Testis (tissue), 5 donors: ENCODE measurements at places on chromosomes 16 and 17. TPM values are rescaled to one million over a fixed set of nuclear protein-coding genes. Genes with fewer than 3 reads are reported as not detected.

- no peak for DNase-seq
Measured at GRCh38 chr16:79325226-79325945, 275.2 kb downstream of the MAF start.

GRCh38 chr17:42520540-42520951 is 15.5 kb upstream of the NAGLU start:
- no peak for DNase-seq

- no peak for DNase-seq
Measured at GRCh38 chr17:72950242-72950931, 142.1 kb downstream of the SLC39A11 start.

The CHST5 gene
- total RNA-seq = 0.55 TPM

The MAFG gene
- 36.9 TPM for total RNA-seq
